RKO (cell line): ENCODE measurements at places on chromosomes 5 and 9.

DNA sequence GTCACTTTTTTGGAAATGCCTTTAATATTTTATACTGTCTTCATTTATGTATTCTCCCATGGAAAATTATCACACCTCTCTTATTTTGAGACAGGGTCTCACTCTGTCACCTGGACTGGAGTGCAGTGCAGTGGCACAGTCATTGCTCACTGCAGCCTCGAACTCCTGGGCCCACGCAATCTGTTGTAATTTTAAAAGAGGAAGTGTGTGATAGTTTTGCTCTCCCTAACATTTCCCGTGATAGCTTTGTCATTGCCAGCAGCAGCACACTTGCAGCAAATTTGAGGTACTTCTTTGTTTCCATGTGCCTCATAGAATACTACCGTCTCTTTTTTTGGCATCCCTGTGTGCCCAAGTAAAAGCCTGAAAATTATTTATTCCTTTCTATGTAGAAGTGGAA lies 103.5 kb downstream of the RNF180 start:
- no peak for DNase-seq

- DNase-seq = peak; percentile 97
Observed at GRCh38 chr5:133240425-133241091, 188.7 kb downstream of the HSPA4 start.

DNA sequence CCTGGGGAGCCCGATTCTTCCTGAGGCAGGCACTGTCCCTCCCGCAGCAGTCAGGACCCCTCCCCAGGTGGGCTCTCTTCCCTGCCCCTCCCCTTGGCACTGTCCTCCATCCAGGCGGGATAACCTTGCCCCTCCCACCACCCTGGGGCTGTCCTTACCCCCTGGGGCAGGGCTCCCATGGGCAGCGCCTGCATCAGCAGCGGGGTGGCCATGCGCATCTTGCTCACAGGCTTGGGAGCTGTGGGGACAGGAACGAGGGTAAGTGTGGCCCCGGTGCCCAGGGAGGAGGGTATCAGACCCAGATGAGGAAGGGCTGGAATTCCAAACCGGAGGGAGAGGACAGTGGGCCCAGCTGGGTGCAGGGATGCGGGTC lies 6.0 kb downstream of the CD74 start:
- DNase-seq = no peak

DNA sequence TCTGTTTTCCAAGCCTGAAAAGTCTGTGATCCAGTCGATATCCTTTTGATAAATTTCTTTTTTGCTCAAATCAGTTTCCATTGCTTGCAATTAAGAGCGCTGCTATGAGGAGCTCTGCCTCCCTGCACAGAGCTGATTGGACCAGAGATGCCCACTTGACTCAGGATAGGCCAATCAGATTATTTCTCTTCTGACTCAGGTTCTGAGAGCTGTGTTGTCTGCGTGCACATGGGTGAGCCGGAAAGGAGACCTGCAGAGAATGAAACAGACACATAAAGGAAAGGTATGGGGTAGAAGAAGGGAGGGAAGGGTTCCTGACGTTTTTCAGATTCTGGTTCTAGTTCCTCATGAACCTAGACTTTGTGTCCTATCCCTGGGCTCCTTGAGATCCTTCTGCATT lies 15.8 kb upstream of the FABP6 start:
- peak; percentile 36 for DNase-seq

GRCh38 chr9:110835859-110836271 lies 167.3 kb downstream of the MUSK start:
- DNase-seq = no peak

- peak; percentile 91 for DNase-seq
Observed at GRCh38 chr9:100098046-100098886, 534 bp downstream of the ERP44 start.

- DNase-seq = no peak
Observed at GRCh38 chr5:78594021-78594420, 54.6 kb downstream of the LHFPL2 start.

DNA sequence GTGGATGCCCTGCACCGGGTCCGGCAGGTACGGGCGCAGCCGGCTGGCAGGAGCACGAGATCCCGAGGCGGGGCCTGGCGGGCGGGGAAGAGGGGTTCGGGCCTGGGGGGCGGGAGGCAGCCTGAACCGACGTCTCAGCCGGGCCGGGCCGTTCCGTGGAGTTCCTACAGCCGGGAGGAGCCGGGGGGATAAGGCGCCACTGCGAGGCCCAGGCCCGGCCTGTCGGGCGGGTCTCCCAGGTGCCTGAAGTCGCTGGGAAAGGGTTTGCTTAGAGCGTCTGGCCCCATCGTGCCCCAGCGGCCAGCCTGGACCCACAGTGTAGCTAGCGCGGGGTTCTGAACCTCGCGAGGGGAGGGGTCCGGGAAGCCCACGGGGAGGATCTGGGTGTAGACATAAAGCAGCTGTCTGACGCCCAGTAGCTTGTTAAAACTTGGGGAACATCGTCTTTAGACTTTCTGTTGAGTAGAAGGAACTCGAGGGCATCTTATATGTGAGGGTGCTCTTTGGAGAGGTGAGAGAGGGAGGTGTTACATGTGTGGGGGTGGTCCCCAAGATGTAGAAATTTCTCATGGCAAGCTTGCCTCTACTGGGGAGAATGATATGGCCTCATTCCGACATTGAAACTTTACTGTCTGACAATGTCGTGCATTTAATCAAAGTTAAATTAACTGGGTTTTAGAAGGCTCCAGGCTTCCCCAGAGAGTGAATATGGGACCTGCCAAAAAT lies 524 bp downstream of the FUBP3 start:
- DNase-seq = peak; percentile 50

DNA sequence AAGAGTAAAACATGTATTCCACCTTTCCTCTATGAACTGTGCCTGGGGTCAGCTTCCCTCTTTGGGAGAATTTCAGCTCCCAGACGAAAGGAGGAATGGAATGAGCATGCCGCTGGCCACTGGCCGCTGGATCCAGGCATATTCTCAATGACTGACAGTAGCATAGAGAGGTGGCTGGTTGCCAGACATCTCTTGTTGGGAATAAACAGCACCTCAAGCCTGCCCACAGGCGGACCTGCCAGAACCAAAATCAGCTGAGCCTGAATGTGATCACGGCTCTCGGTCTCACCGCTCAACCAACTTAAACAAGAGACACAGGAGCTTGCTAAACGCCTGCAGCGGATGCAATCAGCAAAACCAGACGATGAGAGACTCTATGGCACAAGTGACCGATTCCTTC lies 20.6 kb downstream of the TBC1D9B start:
- no peak for DNase-seq

DNA sequence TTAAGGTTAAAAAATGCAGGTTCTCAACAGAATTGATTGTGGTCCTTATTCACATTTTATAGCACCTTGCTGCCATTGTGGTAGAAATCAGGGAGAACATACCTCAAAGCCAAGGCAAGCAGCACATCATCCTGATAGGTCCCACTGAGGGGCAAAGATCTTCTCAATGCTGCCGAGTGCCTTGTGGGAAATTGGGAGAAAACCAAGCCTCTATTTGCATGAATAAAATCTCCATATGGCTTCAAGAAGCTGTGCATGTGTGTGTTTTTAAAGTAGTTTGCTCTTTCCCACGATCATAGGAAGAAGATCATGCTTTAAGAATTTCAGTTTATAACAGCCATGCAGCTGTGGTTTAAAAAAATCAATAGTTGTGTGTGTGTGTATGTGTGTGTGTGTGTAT lies 216.9 kb upstream of the FBXL7 start:
- DNase-seq = no peak

DNA sequence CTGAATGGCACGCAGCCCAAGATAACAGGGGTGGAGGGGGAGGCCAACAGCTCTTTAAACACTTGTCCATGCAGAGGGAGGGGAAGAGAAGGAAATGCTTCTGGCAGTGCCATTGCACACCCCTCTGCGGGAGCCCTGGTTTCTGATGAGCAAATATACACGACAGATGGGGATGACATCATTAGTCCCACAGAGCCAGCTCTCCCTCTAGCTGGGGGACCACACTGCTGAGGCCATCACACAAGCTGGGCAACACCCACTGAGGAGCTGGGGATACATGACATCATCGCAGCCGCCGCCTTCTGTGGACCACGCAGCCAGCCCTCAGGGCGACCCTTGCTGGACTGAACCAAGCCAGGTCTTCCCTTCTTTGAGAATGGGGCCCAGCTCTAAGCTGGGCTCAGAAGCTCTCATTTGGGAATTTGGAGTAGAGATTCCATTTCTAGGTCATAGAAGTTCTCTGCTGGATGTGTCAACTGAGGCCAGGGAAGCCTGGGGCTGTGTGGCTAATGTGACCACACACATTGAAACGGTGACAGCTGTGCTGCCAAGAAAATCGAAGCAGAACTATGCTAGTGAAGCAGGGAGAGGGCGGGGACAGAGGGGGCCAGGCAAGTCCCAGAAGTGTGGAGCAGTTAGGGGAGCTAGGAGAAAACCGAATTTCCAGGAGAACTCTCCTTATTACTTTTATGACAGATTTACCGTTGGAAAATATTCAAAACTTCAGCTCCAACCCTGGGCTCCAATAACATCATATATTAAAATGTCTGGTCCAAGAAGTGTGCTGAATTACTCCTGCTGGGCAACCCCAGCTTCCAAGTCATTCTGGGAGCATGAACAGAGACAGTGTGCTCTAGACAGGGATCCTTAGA lies 79.5 kb downstream of the PRRT1B start:
- DNase-seq = no peak

GRCh38 chr5:87103616-87104287 lies 163.9 kb upstream of the RASA1 start:
- DNase-seq = no peak

GRCh38 chr5:31407921-31408693 lies 123.8 kb downstream of the DROSHA start:
- DNase-seq = peak; percentile 45

GRCh38 chr5:173697931-173698579 lies 81.6 kb upstream of the BOD1 start:
- DNase-seq = no peak

GRCh38 chr5:74034733-74035132 lies 408.7 kb downstream of the ARHGEF28 start:
- DNase-seq = peak; percentile 91

GRCh38 chr5:40733879-40734563 lies 21.7 kb downstream of the TTC33 start:
- DNase-seq = no peak

DNA sequence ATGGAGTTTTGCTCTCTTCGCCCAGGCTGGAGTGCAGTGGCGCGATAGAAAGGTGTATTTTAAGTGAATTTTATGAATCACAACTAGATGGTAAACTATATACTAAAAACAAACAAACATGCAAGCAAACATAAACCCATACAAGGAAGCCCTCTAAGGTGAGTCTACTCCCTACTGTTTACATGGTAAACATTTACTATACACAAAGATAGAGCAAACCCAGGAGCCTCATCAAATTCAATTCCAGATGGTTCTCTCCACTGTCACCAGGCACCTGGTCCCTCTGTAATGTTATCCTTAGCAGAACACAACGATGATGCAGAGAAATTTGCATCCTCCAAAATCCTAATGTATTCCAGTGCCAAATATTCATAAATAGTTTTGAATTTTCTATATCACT lies 17.9 kb downstream of the ANKH start:
- DNase-seq = no peak
